ENCODE measurements at places on chromosomes 5 and 9.

DNA sequence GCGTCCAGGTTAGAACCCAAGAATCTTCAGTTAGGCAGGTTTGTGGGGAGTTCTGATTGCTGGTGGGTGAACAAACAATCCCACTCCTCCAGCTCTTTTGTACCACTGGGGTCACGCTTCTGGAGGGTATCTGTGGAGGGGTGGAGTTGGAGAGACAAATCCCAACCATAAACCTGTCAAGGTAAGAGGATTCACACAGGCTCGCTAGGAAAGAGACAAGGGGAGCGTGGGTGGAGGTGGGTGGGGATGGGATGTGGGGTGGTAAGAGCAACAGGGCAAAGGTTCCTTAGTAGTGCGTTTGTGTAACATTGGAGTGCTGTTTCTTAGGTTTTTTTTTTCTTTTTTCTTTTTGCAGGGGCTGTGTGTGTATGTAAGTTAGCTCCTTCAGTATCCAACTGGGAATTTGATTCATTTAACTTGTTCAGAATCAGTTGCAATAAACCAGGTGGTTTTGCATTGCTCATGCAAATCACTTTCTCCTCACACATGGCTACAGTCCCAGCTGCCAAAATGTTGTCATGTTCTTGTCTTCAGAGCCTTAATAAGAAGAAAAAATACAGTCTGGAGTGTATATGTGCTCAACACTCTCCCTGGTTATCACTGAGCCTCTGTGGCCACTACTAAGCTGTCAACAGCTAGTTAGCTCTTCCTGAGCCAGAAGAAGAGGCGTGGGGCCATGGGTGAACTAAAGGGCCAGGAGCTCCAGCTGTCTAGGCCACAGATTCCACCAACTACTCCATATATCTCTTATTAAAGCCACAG lies 164.0 kb upstream of the RAD23B start:
- no peak for DNase-seq

DNA sequence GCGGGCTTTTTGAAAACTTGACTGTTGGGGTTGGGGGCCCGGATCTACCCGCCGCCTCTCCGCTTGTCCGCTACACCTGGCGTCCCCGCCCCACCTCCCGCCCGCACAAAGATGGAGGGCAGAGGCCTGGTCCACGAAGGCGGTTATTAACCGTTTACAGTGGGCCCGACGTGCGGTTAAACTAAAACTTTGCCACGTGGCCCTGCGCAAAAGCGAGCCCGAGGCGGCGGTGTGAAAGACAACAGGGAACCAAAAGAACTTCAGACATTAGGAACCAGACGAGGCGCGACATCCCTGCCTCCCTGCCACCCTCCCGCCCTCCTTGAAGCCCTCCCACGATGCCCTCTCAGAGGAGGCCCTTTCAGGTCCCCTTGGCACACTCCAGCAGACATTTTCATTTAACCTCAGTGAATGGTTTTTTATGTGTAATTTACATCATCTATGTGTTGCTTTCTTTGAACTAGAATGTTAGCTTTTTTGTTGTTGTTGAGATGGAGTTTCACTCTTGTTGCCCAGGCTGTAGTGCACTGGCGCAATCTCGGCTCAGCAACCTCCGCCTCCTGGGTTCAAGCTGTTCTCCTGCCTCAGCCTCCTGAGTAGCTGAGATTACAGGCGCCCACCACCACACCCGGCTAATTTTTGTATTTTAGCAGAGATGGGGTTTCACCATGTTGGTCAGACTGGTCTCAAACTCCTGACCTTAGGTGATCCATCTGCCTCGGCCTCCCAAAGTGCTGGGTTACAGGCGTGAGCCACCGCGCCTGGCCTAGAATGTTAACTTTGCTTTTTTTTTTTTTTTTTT lies 999 bp upstream of the HNRNPA0 start:
- no peak for DNase-seq

DNA sequence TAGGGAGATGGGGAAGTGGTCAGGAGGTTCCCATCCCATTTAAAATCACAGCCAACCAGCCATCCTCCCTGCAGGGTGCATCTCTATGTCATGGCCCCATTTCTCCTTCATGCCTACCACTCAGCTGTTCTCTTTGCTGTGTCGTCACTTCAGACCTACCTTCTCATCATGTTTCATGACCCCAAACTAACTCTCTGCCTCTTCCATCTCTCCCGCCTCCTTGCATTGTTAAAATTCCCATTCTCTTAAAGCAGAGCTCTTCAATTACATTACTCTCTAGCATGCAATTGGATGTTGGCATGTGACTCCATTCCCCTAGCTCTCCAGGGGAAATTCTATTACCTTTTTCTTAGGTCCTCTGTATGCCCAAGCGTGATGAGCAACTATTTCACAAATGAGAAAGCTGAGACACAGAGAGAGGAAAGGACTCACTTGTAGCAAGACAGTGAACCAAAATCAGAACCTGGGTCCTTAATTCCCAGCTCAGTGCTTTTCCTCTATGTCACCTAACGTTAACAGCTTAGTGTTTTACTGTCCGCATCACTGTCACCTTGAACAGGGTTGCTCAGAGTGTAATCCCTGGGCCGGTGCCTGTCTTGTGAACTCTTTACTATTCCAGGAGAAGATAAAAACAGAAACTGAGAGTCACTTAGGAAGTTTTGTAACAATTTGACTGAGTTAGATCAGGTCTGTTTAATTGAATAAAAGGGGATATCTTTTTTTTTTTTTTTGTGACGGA lies 28.1 kb downstream of the PDE6A start:
- DNase-seq, result no peak

DNA sequence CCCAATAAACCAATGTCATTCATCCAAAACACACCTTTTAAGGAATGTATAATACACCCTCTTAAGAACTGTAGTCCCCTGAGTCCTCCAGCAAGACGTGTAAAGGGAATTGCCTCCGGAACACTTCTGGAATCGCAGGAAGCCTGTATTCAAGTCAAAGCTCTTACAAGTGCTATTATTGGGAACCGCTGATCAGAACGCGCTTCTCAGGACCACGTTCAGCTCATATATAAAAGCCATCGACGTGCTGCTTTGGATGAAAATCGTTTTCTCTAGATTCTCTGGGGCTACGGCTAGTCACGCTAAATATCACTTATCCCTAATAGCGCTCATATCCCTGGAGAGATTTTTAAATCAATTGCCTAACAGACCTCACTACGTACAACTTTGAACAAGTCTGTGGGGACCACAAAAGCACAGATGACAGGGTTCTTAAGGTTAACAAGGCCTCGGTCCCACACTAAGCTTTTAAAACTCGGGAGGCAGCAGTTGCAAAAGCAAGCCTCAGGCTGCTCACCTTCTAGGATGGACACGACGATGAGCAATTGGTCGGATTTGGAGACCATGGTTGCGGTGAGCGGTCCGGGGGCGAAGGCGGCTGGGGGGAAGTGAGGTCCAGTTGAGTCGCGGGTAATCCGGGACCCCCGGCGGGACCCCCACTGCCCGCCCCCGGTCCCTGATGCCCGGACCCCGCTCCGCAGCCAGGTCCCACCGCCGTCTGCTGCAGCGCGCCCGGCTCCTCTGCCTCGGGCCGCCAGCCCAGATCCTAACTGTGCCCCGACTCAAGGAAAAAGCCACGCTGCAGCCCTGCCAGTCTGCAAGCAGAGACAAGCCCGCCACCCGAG lies 548 bp downstream of the CEP120 start:
- DNase-seq, result no peak

DNA sequence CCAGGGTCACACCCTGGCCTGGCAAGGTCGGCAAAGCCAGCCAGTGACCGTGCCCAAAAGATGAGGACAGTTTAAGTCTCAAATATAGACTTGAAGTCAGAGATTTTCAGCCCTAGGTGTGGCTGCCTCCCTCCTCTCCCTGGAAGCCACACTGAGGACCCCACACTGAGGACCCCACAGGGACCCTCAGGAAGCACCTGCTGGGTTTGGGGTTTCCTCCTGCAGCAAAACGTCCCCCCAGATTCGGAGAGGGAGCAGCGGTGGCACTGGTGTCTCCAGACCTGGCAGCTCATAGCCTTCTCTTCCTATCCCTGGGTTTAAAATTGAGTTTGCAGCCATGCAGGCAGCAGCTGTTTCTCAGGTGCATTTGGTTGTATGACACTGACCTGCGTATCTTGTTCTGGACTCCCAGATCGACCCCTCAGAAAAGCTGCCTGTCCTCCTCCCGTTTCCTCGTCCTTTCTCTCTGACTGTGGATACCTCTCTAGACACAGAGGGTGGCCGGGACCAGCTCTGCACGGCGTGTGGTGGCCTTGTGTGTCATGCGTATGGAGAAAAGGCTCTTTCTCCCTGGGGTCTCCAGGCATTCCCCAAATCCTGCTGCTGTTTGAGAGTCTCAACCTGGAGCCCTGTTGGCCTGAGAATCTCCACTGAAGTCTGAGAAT lies 36.6 kb downstream of the MRPL36 start:
- no peak for DNase-seq

GRCh38 chr9:34383904-34384303 lies 7.2 kb upstream of the MYORG start:
- no peak for DNase-seq
